ENCODE measurements at places on chromosomes 7 and 10.
A peak's percentile ranks its signal among the peaks of the same experiment; 100 is the strongest.

GRCh38 chr10:35505241-35505873 lies 99.8 kb upstream of the GJD4 start:
- no peak for DNase-seq

GRCh38 chr10:33008499-33009243 lies 50.6 kb upstream of the ITGB1 start:
- peak; percentile 61 for DNase-seq

DNA sequence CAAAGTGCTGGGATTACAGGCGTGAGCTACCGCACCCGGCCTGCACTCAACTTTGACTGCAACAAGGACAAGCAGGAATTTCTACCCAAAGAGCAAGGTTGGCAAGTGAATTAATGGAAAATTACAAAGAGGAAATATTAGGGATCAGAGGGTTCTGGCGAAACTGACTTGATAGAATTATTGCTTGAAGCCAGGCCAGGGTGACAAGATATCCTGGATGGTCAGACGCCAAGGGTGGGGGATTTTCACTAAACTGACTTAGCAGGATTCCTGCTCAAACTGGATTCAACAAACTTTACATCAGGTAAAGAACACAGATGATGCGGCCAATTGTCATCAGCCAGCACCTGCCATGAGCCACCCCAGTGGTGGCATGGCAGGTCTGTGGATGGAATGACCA lies 603.6 kb upstream of the MGMT start:
- no peak for DNase-seq

DNA sequence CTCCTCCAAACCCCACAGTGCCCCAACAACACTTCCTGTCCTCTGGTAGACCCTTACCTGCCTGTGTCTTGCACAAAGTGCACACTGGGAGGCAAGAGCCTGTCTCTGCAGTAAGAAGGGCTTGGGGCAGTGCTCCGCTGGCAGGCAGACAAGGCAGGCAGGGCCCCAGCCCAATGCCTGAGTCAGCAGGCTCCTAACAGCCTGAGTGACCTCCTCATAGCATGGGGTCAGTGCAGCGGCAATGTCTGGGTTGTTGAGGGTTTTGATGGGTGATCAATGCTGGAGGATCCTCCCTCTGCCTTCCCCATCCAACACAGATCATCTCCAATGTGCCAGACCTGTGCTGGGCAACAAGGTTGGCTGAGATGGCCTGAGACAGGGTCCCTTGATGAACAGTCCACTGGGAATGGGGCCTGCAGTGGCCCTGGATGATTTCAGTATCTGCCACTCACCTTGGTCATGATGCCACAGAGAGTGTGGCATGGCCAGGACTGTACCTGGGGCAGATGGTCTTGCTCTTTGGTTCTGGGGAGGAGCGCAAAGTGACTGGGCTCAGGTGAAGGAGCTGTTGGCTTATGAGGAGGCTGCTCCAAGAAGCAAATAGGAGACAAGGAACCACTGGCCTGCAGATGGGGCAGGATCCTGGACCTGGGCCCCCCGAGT lies 55.6 kb upstream of the CAMK2B start:
- DNase-seq: no peak

DNA sequence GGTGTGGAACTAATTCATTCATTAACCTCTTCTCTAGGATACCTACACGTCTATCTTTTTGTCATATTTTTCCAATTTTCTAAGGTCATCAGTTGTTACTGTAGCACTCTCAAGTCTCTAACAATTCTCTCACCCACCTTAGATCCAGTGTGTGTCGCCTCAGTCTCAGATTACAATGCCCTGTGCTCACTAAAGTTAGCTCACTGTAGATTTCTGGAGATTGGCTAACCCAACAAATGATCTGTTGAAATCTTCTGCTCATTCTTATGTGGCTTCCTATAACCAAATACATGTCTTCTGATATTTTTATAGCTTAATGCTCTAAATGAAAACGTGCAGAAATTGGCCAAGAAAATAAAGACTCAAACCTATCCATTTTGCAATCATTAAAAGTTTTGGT lies 142.6 kb downstream of the SLC25A13 start:
- DNase-seq: no peak

GRCh38 chr10:101570428-101571270 lies 17.4 kb downstream of the POLL start:
- no peak for DNase-seq

GRCh38 chr7:149713061-149713730 lies 60.2 kb downstream of the ZNF467 start:
- no peak for DNase-seq

DNA sequence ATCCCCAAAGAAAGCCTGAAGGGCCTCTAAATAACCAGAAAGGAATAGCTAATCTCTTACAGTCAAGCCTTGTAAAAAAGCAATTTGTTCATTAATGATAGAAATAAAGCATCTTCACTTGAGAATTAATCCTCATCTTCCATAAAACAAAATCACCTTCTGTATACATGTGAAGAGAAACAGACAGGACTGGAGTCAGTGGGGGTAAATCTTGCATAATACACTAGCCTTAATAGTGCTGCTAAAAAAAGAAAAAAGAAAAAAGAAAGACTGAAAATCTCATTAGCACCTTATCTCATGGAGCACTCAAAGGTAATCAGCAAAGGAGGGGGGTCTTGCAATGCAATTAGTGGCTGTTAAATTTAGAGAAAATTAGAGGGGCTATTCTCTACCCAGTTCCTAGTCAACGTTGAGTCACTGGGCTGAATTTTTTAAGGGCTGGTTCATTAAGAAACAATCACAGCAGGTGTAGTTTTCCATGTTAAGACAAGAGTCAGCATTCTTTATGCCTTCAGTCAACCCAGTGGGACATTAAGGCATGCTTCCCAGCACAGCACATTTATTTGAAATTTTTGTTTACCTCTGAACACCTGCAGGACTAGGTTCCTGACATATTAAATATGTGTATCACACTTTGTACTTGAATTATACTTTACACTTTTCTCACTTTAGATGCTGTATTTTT lies 1455.7 kb upstream of the CELF2 start:
- no peak for DNase-seq

GRCh38 chr10:11230498-11231167 lies 213.0 kb downstream of the CELF2 start:
- no peak for DNase-seq

DNA sequence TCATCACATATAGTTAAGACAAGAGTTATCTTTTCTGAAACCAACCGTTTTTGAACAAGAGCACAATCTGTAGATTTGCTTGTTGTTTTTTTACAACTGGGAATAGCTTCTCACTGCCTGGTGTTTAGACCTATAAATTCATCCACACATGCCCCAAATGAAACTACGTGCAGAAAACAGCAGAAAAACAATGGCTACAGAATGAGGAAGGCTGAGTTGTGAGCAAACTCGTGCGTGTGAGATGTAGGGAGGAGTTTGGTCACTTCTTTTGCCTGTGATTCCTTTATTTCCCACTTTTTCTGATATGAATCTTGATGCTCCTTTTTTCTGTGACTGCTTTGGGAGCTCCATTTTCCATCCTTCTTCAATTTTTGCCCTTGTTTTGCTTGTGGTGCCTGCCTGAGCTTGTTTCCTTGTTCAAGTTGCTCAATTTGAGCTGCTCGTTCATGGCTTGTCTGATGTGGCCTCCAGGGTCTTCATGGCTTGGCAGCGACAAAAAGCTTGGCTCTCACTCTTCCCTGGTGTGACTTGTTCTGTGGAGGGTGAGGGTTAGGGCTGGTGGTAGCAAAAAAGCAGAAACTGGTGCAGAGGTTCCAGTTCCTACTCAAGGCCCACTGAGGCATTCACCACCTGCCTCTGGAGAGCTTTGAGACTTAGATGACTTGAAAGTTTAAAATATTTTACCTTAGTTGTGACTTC lies 76.9 kb downstream of the ZNF365 start:
- DNase-seq: no peak

DNA sequence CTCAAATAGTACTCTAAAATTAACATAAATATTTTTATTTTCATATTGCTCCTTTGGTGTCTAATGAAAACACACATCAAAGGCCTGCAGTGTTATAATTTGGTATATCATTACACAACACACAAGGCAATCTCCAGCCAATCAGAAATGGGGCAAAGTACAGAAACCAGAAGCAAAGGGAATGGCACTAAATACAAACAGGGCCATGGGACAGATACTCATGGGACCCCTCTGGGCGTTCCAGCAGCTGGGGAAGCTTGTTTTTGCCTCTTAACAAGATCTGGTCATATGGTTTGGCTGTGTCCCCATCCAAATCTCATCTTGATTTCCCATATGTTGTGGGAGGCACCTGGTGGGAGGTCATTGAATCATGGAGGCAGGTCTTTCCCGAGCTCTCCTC lies 551.8 kb upstream of the NRP1 start:
- DNase-seq: no peak

DNA sequence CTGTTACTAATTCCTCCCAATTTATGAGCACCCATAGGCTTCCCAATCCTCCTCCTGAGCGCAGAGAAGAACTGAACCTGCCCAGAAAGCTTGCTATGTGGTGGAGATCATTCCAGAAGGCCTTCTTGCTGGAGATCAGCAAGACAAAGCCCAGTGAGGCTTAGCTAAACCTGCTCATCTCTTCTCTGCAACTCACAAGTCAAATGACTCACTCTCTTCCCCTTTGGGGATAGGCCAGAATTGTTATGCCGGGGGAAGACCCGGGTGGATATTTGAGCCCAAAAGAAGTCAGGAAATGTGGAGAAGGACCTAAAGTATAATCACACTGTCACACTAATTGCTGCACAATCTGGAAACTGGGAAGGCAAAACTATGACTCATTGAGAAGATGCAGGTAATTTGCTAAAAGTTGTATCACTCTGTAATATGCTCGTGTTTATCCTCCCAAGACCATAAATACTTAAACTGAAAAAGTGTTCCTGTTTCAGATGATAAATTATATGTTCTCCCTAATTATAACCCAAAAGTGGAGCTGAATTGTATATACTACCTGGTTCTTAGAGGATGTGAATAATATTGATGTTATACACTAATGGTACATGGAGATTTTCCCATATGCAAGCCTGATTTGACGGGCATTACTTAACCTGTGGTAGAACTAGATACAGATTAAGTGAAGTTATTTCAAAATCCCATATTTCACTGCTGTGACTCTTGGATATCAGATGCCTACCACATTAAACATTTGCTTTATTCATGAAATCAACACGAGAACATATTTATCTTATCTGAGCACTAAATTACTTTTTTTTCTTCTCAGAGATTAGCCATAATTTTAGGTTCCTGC lies 6.4 kb downstream of the NEBL start:
- DNase-seq: no peak

DNA sequence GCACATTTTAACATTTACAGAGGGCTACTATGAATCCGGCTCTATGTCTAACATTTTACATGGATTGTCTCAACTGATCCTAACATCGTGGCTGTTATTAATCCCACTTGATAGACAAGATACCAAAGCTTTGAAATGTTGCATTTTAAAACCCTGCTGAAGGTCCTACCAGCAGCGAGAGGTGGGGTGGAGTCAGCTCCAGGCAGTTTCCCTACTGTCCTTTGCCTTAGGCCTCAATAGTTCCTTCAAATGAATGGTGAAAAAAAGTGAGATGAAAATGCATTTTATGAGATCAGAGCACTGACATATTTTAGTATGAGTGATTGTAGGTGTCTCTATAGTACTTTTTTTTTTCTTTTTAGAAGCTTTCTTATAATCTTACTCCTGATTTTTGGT lies 26.6 kb downstream of the BAIAP2L1 start:
- DNase-seq: no peak

DNA sequence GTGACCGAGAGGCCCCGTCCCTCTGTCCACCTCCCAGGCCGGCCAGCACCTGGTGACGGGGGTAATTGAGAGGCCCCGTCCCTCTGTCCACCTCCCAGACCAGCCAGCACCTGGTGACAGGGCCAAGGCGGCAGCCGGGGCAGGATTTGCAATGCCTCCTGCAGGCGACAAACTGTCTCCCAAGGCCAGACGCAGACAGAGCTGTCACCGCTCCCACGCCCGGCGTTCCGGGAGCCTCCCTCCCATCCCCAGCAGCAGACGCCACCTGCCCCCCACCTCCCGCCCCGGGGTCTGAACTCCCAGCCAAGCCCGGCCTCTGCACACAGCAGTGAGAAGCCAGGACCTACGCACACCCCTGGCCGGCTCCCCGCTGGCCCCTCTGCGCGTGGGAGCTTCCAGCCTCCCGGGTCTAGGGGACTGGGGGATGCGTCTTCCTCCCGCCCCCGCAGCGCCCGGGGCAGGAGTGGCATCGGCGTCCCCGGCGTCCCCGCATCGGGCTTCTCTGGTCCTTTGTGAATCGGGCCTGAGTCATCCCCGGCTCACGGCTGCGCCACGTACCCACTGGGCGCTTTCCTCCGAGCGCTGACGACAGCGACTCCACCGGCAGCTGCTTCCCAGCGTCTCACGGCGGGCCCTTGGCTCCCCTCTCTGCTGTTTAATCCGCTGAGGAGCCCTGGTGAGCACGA lies 95.1 kb upstream of the DIP2C start:
- DNase-seq: peak; percentile 9

DNA sequence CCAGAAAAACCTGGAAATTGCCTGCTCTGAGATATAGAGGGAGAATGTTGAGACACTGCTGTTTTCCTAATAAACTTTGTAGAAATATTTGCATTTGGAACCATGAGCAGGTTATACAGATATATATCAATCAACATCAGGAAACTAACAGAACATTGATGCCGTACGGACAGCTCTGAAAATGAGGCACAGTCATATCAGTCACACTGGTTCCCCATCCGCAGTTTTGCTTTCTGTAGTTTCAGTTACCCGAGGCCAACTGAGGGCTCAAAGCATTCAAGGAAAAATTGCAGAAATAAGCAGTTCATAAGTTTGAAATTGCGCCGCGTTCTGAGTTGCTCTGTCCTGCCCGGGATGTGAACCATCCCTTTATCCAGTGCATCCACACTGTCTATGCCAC lies 137.9 kb downstream of the KLF6 start:
- DNase-seq: no peak

DNA sequence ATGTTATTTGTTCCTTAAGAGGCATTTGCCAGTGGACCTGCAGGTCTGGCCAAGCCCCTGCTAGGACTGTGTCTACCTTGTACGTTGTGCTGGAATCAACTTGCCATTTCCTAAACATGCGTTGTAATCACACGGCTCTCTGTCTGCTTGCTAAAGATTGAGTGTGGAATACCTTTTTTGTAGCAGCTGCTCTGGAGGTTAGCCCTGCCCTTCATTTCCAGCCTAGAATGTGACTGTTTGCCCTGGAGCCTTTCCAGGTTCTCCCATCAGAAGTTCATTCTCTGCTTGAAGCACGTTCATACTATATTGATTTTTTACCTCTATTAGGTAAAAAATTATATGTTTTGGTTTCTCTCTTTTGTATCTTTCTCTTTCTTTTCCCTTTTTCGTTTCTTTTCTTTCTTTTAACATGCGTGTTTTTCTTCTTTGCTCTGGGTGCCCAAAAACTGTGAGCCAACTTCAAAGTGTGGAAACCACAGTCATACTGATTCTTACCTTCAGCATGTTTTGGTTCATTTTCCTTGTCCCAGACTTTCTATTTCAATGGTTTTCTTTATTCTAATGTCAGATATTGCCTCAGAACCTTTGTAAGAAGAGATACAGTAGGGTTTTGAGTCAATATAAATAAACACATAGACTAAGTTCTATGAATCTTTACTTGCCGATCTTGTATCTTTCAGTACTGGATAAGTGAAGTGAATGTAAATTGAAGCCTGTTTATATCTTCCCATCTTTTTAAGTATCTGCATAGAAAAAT lies 111.9 kb upstream of the RPA3 start:
- no peak for DNase-seq

GRCh38 chr10:1920127-1920526 lies 182.8 kb upstream of the ADARB2 start:
- DNase-seq: no peak
